ENCODE measurements at places on chromosomes 4 and X.

DNA sequence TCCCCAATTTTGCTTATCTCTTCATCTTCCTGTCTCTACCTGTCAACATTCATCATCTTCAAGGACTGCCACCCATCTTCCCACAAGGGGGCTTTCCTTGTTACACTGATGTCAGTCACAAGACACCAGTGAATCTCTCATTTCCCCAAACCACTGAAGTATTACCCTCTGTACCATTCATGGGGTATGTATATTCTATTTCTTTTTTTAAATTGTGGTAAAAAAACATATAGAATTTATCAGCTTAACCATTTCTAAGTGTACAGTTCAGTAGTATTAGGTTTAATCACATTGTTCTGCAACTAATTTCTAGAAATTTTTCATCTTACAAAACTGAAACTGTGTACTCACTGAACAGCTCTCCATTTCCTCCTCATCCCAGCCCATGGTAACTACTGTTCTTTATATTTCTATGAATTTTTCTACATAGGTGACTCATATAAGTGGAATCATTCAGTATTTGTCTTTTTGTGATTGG lies 98.6 kb downstream of the LARP7 start:
- no peak for DNase-seq

DNA sequence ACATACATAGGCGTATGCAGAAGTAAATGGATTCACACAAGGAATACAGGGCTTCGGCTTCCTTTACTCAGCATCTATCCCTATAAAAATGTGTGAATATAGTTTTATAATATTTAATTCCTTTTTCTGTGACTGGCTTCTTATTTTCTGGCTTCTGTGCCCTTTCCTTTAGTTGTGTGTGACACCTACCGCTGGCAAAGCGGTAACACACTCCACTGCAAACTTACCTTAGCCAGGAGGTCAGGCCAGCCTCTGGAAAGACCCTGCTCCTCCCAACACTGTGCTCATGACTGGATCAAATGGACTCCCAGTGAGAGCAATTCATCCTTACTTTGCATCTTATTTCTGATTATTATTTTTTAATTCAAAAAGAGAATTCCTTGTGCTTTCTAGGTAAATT lies 244.2 kb downstream of the ANK2 start:
- no peak for DNase-seq

- no peak for DNase-seq
These were observed 202.2 kb upstream of the FAT4 start for GRCh38 chr4:125112536-125112935.

DNA sequence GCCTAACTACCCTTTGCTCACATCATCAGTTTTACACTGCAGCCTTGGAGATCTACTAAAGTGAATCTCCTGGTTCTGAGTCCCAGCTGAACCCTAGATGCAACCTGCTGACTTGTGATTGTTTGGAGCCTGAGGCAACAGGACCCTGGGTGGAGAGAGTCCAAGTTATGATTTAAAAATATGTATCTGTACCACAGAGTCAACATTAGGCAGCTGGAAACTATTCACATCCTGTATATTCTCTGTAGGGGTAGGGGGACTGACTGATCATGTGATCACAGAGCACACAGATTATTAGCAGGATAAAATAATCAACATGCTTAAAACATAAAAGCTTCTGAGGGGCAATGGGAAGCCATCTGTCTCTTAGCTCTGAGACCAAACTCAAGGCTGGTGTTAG lies 52.1 kb downstream of the CT47B1 start:
- no peak for DNase-seq

DNA sequence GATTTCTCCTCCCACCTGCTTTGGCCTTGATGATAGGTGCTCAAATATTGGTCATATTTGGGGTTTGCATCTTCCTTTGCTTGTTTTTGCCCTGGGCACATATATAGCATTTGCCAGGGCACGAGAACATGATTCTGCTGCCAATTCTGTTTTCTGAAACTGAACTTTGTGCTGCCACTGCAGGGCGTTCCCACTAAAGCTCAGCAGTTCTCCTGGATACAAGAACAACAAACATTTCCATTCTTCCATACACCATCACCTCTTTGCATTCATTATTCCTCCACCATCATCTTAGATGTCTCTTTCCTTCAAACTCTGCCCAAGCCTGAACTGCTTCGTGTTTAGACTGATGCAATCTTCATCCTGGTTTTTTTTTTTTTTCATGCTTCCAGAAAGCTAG lies 36.3 kb upstream of the GATB start:
- DNase-seq = no peak

- DNase-seq = no peak
These were observed at the start of gene STK32B for GRCh38 chr4:5051278-5052203. Gene STK32B, plus strand, starts transcription at chr4:5051480.

DNA sequence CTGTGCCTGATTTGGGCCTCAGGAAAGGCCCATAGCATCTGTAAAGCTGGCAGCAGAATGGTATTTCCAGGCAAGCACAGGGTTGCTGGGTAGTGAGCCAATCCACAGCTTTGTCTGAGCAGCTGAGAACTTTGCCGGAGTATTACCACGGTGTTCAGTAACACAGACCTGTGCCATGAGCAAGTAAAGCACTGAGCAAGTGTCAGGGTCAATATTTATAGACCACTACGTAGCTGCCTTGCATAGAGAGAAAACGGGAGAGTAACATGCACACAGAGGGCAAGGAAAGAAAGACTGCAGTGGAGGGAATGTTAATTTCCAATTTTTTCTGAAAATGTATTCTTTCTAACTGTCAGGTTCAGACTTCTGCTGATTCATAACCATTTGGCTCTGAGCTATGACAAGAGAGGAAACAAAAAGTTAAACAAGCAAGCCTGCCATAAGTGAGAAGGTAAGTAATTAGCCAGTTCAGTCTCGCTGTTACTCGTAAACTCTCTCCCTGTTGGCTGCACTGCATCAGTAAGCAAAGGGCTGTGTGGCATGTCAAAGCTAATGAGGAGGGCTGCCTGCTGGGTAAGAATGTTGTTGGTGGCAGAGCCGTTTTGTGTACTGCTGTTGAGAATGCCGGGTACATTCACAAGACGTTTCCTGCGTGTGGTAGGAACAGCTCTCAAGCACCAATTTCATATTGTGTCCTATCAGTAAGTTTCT lies 238.1 kb downstream of the BMPR1B start:
- DNase-seq = peak; percentile 83

- no peak for DNase-seq
These were observed 100.0 kb downstream of the SH3BGRL start for GRCh38 chrX:81301877-81302276.

DNA sequence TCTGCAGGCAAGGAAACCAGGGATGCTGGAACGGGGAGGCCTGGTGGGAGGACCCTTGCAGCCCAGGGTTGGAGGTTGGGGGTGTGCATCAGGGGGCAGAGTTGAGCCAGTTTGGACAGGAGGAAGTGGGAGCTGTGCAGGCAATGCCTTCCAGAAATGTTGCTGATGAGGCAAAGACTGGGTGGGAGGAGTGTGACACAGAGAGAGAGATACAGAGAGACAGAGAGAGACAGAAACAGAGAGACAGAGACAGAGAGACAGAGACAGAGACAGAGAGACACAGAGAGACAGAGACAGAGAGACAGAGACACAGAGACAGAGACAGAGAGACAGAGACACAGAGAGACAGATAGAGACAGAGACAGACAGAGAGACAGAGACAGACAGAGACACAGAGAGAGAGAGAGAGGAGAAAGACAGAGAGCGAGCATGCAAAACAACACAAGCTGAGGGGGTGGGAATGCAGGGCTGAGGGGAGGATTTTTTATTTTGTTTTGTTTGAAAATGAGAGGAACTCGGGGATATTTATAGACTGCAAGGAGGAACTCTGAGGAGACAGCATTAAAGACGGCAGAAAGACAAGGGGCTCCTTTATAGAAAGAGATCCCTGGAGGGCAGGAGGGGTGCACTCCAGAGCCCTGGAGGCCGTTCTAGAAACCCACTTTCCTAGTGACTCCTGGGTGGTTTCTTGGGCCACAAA lies 1.9 kb upstream of the HAUS3 start:
- no peak for DNase-seq

- peak; percentile 9 for DNase-seq
These were observed 12.7 kb upstream of the PAQR3 start for GRCh38 chr4:78951862-78952472.

DNA sequence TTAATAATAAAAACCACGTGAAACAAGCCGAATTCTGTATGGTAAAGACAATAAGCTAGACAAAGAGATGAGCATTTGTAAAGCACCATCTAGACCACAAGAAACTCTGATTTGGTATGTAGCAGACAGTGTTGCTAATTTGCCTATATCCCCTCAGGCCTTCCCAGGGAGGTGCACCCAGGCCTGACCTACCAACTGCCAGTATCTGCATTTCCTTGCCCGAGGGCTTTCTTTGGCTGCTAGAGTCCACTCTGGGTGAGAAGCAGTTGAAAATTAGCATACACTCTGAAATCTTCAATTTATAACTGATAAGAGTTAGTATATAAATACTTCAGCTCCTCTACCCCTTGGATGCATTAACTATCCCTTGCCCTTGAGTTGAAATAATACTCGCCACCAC lies 37.4 kb upstream of the IL1RAPL1 start:
- no peak for DNase-seq

DNA sequence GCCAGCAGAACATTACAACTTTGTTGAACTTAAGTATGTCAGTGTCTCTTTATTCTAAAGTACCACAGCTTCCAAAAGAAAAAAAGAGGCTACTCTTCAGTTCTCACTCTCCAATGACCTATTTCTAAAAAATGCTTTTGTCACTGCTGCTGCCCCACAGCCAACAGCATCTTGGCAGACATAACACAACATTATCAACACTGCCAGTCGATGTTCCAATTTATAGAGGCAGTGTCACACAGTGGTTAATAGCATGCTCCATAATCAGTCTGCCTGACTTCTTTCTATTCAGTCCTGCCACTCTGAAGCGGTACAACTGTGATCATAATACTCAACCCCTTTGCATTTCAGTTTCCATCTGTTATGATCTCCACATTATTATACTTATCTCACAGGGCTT lies 69.2 kb downstream of the PLS3 start:
- no peak for DNase-seq

- DNase-seq = no peak
These were observed 31.0 kb downstream of the XK start for GRCh38 chrX:37716602-37717001.

- DNase-seq = no peak
These were observed 112.5 kb downstream of the LDB2 start for GRCh38 chr4:16785793-16786527.

All from DMS 273 treated with DMSO at 0.1 percent for 48 hours (cell line).